ENCODE measurements at places on chromosomes 16 and 17.

GRCh38 chr16:85988306-85988705 lies 89.3 kb downstream of the IRF8 start:
- no peak for DNase-seq

- no peak for DNase-seq
Observed at GRCh38 chr17:60348616-60349015, 43.3 kb downstream of the USP32 start.

DNA sequence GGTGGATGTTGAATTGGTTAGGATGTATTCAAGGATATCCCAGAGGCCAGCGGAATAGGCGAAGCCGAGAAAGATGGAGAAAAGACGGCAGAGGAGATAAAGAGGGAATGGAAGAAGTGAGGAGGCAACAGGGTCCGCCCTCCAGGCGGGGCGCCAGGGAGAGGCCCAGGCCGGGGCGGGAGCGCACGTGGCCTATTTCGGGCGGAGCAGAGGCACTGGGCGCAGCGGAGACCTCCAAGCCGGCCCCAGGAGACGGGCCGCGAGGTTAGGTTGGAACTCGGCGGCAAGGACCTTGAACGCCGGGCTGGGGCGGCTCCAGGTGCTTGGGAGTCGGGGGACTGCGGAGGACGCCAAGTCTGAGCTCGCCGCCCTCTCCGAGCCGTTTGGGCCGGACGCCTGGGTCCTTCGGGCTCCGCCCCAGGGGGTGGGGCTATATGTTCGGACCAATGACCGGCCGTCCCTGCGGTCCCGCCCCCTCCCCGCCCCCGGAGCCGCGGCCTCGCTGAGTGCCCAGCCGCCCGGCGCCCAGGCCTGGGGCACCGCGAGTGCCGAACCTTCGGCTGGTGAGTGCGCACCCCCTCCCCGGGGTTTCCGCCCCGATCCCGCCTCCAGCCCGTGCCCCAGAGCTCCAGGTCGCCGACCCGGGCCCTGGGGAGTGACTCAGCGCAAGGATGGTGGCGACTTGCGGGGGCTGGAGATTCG lies at the start of gene ZNF771:
Gene ZNF771 (plus strand): TSS at position 505 of the 702 bp plus-strand sequence. CDS start 448 bp downstream, outside the sequence.
- peak; percentile 89 for DNase-seq

DNA sequence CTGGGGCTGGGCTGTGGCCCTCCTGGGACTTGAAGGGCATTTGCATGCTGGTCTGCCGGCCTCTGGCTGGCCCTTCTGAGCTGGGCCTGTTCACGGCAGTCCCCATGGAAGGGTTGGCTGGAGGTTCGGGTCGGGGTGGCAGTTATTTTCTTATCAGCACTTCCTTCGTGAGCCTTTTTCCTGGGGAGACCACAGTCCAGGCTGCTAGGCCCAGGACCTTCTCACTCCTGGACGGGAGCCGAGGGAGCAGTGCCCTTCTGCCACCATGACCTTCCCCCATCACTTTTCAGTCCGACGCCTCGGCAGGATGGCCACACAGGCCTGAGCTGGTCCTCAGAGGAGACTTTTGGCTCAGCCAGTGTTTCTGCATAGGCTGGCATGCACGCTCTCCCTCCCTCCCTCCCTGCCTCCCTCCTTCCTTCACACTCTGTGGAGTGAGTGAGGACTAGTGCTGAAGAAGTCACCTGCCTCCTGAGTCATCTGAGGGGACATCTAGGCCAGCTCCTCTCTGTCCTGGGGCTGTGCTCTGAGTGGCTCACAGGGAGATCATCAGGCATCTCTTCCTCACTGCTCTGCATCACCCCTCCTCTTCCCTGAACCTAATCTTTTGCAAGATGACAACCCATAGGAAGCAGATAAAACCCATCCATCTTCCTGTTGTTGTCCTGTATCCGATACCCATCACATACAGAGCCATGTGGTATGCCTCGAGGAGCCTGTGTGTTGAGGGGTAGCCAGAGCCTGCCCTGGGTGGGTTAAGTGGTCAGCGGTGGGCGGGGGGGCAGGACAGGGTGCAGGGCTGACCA lies 109.7 kb downstream of the RAP1GAP2 start:
- DNase-seq: no peak

- DNase-seq: peak; percentile 79
Observed at GRCh38 chr17:45293413-45294211, 23.2 kb downstream of the MAP3K14 start.

GRCh38 chr16:49788986-49789385 lies 66.9 kb downstream of the ZNF423 start:
- no peak for DNase-seq

DNA sequence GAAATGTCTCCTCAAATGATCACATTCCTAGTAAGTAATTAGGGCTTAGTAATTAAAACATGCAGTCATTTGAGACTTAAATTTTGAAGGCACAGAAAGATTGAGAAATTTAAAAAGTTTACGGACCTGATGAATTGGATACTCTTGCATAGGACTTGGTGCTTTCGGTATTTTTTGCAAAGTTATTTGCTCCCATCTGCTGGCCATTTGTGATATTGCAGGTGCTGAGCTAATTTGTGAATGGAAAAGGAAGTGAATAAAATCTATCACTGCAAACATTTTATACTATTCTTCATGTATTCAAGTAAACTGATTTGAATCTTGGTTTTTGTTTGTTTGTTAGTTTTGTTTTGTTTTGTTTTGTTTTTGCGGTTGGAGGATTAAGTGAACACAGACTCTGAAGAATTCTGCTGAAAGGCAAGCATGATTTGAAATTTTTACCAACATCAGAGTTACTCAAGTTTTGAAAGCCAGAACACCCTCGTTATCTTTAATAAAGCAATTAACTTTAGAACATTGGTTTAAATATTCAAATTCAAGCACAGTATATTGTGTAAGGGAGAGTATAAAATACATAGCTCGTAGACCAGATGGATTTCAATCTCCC lies 689.5 kb upstream of the RBFOX1 start:
- DNase-seq: peak; percentile 64

- peak; percentile 76 for DNase-seq
Observed at GRCh38 chr17:81508639-81509206, 3.9 kb downstream of the ACTG1 start.

- DNase-seq: no peak
Observed at GRCh38 chr16:8262299-8262698, 328.0 kb downstream of the TMEM114 start.
